ENCODE measurements at places on chromosomes 12 and 14. TPM values are rescaled to one million over a fixed set of nuclear protein-coding genes. Genes with fewer than 3 reads are reported as not detected.

Gene CMA1
- not detected for polyA plus RNA-seq

Gene ACOT4
- 0.19 TPM for polyA plus RNA-seq

Gene PRIMA1
- 2.2 TPM for polyA plus RNA-seq

Gene RPGRIP1
- 0.86 TPM for polyA plus RNA-seq

Gene TOMM20L
- polyA plus RNA-seq, result 0.95 TPM

Gene TAS2R50
- not detected for polyA plus RNA-seq

DNA sequence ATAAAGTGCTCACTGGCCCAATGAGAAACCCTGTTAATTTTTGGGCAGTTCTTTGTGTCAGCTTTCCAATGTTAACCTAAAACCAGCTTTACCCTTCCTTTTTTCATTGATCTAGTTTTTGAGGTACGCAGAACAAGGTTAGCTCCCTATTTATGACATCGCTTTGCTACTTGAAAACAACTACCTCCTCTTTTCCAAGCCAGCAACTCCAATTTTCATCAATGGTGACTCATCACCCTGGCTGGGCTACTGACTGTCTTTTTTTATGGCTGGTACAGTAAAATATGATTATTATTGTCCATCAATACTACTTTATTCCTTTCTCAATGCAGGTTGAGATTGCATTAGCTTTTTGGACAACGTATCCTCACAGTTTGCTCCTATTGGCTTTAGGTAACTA lies 22.5 kb upstream of the AKAP6 start:
- no peak for DNase-seq

- DNase-seq, result no peak
Measured at GRCh38 chr12:112370199-112370598, 12.0 kb downstream of the HECTD4 start.

GRCh38 chr12:26428420-26428819 lies 233.0 kb downstream of the SSPN start:
- no peak for DNase-seq

DNA sequence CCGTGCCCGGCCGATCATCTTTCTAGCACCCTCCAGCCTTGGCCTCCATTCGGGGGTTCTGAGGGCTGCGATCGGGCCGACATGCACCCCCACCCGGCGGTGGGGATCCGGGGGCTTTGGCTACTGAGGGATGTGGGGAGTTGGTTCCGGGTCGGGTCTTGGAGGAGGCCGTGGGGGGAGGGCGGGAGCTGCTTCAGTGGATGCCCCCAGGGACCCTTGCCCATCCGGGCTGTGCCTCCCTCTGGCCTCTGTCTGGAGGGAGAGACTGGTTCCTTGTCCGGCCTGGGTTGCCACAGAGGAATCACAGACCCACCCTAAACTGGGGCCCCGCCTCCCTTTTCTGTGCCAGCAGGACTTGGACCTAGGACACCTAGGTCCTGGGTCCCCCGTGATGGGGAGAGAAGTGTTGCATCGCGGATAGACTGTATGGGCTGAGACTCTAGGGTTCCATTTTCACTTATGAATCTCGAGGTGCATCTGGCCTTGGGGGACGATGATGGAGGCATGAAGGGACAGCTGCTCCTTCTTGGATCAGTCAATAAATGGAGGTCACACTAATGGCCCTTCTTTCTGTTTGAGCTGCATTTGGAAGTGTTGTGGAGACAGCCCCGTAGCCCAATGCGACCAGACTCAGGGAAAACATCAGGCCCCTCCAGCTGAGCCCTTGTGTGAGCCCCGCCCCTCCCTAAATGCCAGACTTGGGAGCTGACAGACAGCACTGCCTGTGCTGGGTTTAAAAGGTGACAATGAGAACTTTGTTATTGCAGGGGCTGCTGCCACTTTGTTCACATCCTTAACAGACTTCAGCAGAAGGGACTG lies 577 bp downstream of the DTX3 start:
- DNase-seq, result no peak

GRCh38 chr12:69840727-69841126 lies 15.7 kb downstream of the MYRFL start:
- DNase-seq, result no peak

GRCh38 chr12:26627335-26627734 lies 205.7 kb downstream of the ITPR2 start:
- DNase-seq, result no peak
